Upper lobe of right lung (tissue), 1 donor: ENCODE measurements at places on chromosomes 16 and 17. TPM values are rescaled to one million over a fixed set of nuclear protein-coding genes. Genes with fewer than 3 reads are reported as not detected.

DNA sequence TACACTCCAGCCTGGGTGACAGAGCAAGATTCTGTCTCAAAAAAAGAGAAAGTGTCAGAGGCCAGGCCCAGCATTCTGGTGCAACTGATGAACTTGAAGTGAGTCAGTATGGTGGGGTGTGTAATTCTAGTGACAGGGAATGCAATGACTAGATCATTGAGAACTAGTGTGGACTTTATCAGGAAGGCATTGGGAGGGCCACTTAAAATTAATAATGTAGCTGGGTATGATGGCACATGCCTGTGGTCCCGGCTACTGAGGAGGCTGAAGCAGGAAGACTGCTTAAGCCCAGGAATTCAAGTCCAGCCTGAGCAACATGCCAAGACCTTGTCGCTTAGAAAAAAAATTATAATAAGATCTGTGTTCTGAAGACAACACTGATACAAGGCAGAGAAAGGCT, 90.8 kb downstream of the STX8 start:
- no peaks in the 10 kb centered on the region for H3K36me3 ChIP-seq
- H3K4me1 ChIP-seq = no peaks in the 10 kb centered on the region
- no peak overlapping the region for H3K27ac ChIP-seq
- H3K4me3 ChIP-seq = no peak overlapping the region

- peaks cover 37% of the 10 kb centered on the region for H3K4me1 ChIP-seq
- H3K27me3 ChIP-seq = no peaks in the 10 kb centered on the region
- H3K4me3 ChIP-seq = peak overlapping the region; percentile 99
- no peaks in the 10 kb centered on the region for H3K36me3 ChIP-seq
These were observed 1.5 kb downstream of the IST1 start for GRCh38 chr16:71896764-71897368.

GRCh38 chr16:9820476-9821246, 361.6 kb downstream of the GRIN2A start:
- H3K4me3 ChIP-seq = no peak overlapping the region
- no peaks in the 10 kb centered on the region for H3K27me3 ChIP-seq
- no peak overlapping the region for H3K27ac ChIP-seq
- DNase-seq = no peak

- no peaks in the 10 kb centered on the region for H3K4me1 ChIP-seq
- no peaks in the 10 kb centered on the region for H3K36me3 ChIP-seq
- no peak for DNase-seq
These were observed 10.2 kb upstream of the TEX19 start for GRCh38 chr17:82348866-82349265.

- no peaks in the 10 kb centered on the region for H3K4me1 ChIP-seq
- no peak overlapping the region for H3K4me3 ChIP-seq
- no peaks in the 10 kb centered on the region for H3K27me3 ChIP-seq
- H3K36me3 ChIP-seq = no peaks in the 10 kb centered on the region
These were observed 21.3 kb upstream of the CCDC182 start for GRCh38 chr17:57766318-57766943.

GRCh38 chr16:29674188-29674587, 4.8 kb upstream of the QPRT start:
- H3K27ac ChIP-seq = no peak overlapping the region
- no peak overlapping the region for H3K4me3 ChIP-seq
- DNase-seq = peak; percentile 73
- no peaks in the 10 kb centered on the region for H3K27me3 ChIP-seq

- no peaks in the 10 kb centered on the region for H3K27me3 ChIP-seq
- no peak for DNase-seq
- H3K4me3 ChIP-seq = no peak overlapping the region
- H3K4me1 ChIP-seq = no peaks in the 10 kb centered on the region
- no peaks in the 10 kb centered on the region for H3K36me3 ChIP-seq
- no peak overlapping the region for H3K27ac ChIP-seq
These were observed 283.9 kb upstream of the EEF2KMT start for GRCh38 chr16:5381481-5381880.

Gene HES7
- not detected for total RNA-seq

Gene MT1H
- total RNA-seq = 6.3 TPM
